Stimulated activated CD8-positive, alpha-beta memory T cell treated with anti-CD3 and anti-CD28 coated beads, Interleukin-7, amount 100 ng/mL, for 1 hour (primary cell): ENCODE measurements at places on chromosomes 7 and 10.

GRCh38 chr7:518630-519483, 789 bp downstream of the PDGFA start:
- DNase-seq: no peak

- no peak for DNase-seq
Measured at GRCh38 chr7:64811767-64812166, 17.5 kb downstream of the ZNF138 start.

- no peak for DNase-seq
Measured at GRCh38 chr10:86290933-86291615, 75.5 kb downstream of the GRID1 start.

DNA sequence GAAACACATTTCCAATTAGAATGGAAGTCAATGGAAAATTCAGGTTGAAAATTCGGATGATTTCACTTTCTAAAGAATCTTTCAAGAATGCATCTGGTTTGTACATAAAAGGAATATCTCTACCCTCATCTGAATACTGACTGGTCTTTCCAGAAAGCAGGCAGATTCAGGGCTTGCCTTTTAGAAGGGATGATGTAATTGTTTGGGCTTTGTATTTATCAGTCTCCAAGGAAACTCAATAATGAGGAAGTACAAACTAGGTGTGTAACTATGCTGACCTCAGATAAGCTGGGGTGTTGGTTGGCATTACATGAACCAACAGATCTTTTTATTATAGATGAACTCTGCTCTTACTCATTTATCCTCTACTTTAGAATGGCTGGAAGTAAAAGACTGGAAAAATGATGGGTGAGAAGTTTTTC, 24.1 kb downstream of the PDLIM1 start:
- DNase-seq: no peak

- DNase-seq: no peak
Measured at GRCh38 chr7:129468087-129468486, 33.9 kb downstream of the STRIP2 start.

- no peak for DNase-seq
Measured at GRCh38 chr10:130188195-130189175, 52.3 kb downstream of the GLRX3 start.

DNA sequence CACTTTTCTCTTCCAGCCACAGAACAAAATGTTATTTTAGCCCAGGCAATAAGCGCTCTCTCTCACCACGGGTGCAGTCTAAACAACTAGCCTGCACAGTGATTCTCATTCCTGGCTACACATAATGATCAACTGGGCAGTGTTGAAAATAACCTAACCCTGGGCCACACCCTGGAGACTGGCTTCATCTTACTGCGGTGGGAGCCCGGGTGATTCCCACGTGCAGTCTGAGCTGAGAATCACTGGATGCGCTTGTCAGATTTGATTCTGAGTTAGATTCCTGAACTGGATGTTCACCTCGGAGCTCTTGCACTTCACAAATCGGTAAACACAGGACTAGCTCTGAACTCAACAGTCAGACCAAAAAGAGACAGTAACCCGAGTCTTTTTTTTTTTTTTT, 14.9 kb downstream of the ZC3HAV1 start:
- DNase-seq: no peak

DNA sequence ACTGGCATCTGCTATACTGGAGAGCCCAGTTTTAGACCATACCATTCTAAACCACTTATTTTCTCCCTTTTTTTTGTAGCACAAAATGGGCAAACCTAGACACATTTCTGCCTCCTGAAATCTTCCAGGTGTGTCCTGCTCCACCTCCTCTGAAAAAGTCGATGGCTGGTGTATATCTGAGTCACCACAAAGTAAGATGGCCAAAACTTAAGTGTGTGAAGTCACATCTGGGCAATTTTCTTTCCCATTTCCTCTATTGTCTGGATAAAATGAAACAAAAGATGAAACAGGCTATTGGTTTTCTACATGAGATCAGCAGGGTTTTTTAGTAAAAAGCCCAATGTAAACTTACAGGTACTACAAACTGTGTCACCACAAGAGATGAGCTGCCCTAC, 65.5 kb downstream of the OSBPL3 start:
- DNase-seq: no peak

DNA sequence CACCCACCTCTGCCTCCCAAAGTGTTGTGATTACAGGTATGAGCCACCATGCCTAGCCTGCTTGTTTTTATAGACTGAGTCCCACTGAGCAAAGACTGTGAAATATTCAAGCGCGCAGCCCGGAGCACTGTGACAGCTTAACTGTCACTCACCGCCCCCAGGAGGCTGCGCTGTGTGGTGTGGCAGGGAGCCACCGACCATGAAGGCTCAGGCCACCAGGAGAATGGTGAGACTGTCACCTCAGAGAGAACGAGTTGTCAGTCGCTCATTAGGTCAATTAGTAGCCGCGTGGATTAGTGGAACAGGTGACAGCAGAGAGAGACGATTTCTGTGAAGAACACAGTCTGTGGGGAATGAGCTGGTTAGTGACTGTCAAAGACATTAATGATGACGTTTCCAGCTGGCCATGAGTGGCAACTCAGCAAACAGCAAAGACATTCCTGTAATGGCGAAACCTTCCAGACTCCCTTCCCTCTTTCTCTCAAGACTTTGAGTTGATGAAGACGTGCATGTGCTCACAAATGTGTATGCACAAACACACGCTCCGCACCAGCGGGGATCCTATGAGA, 64.5 kb downstream of the CYCS start:
- DNase-seq: no peak

DNA sequence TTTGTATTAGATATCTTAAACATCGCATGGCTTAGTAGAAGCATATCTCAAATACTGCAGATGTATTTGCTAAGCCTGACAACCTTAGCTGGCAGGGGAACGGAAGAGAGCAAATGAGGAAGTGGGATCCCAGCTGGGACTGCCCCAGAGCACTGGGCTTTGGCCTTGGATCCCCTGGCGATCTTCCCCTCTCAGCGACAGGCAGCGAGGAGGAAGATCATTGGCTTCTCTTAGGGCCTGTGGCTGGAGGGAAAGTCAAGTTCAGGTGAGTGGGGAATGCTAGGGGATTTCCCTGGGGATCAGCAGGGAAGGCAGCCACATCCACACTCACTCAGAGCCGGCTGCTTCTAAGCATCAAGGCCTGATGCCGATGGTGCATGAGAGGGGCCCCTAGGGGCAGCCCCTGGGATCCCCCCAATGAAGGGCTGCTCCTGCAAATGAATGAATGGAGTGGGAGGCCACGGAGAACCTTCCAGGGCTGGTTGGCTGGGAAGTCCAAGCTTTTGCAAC, 42.0 kb downstream of the LYZL2 start:
- no peak for DNase-seq

GRCh38 chr7:57201021-57201894, 69.0 kb upstream of the ZNF479 start:
- DNase-seq: no peak

DNA sequence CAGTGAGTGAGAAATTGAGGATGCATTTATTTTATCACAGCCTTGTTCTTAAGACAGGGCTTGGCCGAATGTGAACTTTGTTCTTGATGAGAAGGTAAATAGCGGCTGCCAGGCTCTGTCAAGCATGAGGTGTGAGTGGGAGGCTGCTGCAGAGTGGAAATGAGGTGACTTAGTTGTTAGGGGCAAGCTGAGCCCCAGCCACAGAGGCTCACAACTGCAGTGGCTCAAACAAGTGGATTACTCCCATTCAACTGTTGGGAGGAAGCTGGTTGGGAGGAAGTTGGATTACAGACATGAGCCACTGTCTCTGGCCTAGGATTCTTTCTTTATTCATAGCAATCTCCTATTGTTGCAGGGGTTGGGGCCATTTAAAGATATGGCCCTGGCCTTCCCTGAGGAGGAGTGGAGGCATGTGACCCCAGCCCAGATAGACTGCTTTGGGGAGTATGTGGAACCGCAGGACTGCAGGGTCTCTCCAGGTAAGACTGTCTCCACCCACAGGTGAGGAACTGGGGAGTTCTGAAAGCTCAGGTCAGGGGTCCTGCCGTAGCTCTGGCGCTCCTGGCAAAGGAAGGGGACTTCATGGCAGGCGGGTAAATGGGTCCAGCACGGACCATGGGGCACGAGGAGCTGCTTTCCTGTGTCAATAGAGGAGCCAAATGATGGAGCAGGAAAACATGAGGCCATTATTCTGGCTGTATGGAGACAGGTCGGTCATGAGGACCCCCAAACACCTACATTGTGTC, 7.1 kb downstream of the ZSCAN25 start:
- no peak for DNase-seq

GRCh38 chr10:63666836-63667383, 145.7 kb downstream of the REEP3 start:
- no peak for DNase-seq

DNA sequence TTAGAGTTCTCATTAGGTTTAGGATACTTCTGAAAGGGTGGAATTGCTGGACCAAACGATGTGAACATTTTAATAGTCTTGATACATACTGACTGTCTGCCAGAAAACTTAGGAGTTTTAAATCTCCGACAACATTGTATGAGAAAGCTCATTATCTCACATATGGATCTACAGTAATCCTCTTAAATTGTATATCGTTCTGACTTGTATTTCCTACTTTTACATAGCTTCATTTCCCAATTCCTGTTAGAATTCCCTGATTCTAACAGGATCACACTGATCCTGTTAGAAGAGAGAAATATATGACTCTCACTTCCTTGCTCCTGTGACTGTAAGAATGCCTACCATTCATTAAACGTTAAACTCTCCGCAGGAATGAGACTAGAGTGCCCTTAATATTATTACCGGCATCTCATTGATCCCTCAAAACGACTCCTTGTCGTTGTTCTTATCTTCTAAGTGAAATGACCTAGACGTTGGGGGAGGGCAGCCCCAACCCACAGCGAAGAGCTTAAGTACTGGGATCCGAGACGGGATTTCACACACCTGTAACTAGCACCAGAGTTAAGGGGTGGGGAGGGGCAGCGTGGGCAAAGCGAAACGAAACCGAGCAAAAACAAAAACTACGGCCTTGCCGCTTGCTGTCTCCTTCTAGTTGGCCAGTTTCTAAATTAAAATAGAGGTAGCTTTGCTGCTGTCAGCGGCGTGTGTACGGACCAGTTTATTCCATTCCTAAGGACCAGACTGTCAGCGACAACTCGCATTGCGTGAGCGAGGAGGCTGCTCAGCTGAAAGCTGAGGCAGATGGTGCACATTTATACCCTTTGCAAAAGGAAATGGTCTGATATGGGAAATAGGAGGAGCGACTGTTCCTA, 678 bp upstream of the TMEM106B start:
- no peak for DNase-seq

DNA sequence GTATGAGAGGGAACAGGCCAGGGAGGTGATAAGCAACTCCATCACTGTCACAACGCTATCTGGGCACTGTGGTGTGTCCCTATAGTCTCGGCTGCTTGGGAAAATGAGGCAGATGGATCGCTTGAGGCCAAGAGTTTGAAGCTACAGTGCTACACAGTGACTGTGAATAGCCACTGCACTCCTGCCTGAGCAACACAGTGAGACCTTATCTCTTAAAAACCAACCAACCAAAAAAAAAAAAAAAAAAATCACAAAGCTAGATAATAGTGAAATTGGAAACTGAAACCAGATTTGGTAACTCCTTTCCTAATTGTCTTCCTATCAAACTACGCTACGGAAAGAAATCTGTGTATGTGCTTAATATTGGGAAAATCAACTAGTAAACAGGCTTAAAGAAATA, 14.1 kb downstream of the MICU1 start:
- DNase-seq: no peak

GRCh38 chr7:43553999-43554398, 28.9 kb upstream of the STK17A start:
- DNase-seq: no peak

GRCh38 chr10:2951235-2951835, 116.0 kb upstream of the PFKP start:
- no peak for DNase-seq

DNA sequence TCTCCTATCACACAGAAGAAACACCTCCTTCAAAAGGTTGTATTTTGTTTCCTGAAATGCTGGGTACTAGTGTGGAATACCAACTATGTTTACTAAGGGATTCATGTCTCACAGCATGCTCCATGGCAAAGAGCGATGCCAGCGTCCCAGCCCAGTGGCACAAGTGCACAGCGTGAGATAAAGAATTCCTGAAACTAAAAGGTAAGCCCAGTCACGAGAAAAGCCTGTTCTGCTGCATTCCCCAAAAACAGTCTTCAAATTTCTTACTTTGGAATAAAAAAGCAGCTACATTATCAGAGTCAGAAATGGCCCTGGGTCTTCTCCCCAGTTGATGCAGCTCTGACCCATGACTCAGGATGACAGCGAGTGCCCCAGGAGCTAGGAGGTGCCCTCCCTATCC, 53.1 kb upstream of the DDC start:
- DNase-seq: no peak

- DNase-seq: no peak
Measured at GRCh38 chr7:16818732-16819131, 13.9 kb upstream of the AGR2 start.

DNA sequence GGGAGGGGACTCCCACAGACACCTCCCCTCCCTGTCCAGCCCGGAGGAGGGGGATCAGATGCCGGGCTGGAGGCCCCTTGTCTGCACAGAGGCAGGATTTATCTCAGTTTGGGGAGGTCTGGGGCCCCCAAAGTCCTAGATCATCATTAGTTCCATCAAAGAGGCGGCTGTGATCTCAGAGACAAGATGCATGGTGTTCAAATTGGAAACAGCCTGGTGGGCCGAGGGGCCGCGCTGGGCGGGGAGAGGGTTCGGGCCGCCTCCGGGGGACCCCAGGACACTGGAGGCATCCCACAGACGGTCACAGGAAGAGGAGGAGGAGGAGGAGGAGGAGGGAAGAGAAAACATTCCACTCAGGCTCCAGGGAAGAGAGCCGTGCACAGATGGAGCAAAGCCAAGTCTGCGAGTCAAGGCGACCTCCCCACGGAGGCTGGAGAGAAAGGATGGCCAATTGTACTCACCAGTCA, 69.5 kb upstream of the CUX1 start:
- no peak for DNase-seq

DNA sequence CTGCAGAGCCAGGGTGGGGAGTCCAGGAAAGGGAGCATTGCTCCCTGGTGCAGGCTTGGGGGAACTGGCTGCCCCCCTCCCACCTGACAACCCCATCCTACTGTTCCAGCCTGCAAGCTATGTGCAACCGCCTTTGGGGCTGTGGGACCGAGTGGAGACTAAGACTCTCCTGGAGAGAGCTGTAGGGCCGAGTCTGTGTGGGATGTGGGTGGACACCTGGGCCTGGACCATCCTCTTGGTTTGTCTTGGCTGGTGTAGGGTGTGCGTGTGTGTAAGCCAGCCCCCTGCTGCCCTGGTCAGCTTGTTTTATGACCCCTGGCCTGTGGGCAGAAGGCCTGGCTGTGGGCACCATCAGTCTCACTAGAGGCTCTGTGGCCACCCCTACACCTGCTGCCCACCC, 1.6 kb upstream of the RAMP3 start:
- no peak for DNase-seq

DNA sequence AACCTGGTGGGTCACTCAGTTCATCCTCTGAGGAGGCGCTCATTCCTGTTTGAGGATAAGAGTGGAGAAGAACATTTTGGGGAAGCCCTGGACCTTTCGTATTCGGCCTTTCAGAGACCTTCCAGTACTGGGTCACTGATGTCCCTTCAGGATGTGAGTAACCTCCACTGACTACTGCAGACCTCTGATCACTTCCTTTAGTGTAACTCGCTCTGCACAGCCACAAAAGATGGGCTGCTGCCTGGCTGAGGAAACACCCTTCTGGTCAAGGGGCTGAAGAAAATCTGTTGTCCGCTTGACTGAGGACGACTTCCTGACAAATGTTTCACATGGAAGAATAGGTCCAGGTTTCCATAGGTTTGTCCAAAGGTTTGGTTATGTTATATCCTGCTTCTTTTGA, 15.9 kb upstream of the TBXAS1 start:
- no peak for DNase-seq

- DNase-seq: no peak
Measured at GRCh38 chr10:127888521-127889312, 4.0 kb downstream of the CLRN3 start.
